Activated CD8-positive, alpha-beta memory T cell treated with anti-CD3 and anti-CD28 coated beads for 48 hours (primary cell): ENCODE measurements at places on chromosomes 7 and 10.

- no peak for DNase-seq
Observed at GRCh38 chr10:58269782-58270290, 874 bp downstream of the CISD1 start.

- no peak for DNase-seq
Observed at GRCh38 chr10:128540781-128541761, 414.8 kb upstream of the MKI67 start.

DNA sequence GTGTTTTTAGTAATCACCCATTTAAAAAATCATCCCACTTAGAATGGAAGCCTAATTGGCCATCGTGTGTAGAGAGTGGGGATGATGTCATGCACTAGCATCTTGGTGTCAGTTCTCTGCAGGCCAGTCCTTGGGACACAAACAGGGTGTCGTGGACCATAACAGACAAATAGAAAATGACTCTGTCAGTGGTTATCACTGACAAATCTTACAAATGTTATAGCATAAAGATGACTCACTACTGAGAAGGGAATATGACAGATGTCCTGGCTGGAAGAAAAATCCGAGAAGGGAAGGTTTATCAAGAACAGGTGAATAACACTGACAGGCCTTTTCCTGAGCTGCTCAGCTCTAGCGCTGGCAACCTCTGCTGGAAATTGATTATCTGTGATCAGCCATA is 10.6 kb downstream of the CABCOCO1 start:
- DNase-seq = no peak

- DNase-seq = no peak
Observed at GRCh38 chr10:130844310-130844709, 467.2 kb downstream of the TCERG1L start.

DNA sequence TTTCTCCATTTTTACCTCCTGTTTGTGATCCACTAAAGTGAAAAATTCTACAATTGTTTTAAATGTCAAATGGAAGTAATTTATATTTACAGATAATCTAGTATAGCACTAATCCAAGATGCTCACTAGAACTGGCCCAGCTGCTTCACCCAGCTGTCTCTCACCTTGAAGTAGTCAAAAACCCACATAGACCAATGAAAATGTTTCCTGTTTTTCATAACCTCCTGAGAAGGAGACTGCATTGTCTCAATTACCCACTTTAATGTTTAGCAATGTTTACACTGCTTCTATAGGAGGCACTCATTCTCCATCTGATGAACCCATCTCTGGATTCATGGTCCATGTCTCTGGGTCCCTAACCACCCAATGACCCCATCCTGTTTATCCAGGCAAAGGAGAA is 56.1 kb upstream of the ADO start:
- no peak for DNase-seq

GRCh38 chr10:34800624-34801023 is 14.5 kb downstream of the PARD3 start:
- no peak for DNase-seq
